Stimulated activated CD8-positive, alpha-beta memory T cell treated with anti-CD3 and anti-CD28 coated beads, Interleukin-7, amount 100 ng/mL, for 4 hours (primary cell): ENCODE measurements at places on chromosomes 4 and X.

DNA sequence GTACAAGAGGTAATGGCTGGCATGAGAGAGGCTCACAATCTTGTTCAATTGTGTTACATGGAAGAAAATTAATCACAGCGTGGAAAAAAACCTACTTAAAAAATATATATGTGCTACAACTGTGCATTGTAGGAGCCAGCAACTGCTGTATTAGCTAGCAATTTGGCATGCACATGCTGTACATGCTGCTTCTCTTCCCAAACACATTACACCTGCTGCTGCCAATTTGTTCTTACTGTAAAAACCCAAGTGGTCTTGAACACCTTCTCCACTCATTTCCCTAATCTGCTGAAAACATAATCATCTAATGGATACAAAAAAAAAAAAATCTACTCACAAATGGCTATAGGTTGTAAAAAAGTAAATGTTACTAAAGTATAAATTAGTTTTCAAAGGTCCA, 264.2 kb downstream of the INPP4B start:
- no peak for DNase-seq

- DNase-seq, result peak; percentile 39
Observed at GRCh38 chr4:7043284-7044136, at the start of gene TADA2B. Gene TADA2B, plus strand, starts transcription at chr4:7043372. Its CDS starts 208 bp downstream, at chr4:7043580.

DNA sequence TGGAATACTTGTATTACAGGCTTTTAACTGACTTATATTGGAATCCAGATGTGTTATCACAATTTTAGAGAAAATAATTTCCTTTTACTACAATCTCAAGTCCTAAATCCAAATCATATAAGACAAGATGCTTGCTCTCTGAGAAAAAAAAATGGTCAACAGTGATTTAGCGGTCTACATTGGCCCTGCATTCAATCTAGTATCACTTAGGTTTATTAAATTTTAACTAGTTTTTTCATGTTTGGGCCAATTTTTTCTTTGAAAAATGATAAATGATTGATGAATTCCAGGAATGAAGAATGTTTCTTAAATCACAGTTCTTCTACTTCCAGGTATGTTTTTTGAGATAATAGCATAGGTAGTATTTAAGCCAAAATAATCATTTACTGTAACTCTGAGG, 2.8 kb upstream of the FGG start:
- DNase-seq, result no peak

DNA sequence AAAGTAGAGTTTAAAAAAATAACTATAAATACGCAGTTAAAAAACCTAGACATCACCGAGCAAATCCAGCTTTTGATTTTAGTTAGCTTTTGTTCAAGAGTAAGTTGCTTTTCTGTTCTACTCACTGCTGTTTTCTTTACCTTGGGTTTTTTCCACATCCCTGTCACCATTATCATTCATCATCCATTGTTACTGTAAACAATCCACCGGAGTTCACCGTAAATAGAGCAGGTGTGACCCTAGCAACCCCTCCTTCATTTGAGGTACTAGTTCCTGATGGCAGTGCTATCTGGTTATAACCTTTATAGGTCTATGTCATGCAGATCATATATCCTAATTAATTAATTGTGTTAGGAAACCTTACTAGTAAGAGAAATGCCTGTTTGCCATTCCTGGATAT, 43.0 kb upstream of the TEX13D start:
- no peak for DNase-seq

DNA sequence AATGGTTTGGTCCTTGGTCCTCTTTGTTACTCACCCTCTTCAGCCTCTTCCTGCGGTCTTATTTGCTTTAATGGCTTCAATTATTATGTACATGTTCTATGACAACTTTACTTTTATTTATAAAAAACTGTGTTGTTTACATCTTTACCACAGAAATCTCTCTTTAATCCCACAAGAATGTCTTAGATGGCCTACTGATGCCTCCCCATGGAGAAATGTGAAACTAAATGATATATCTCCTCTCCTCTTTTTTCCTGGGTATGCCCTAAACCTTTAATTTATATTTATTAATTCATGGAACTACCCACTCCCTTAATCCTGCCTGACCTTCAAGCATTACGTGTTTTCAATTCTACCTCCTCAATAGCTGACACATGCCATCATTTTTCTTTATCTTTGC, 573.2 kb downstream of the CENPC start:
- no peak for DNase-seq

GRCh38 chr4:188305690-188306089, 166.4 kb downstream of the TRIML1 start:
- DNase-seq, result no peak

GRCh38 chrX:5388087-5388486, 840.6 kb downstream of the NLGN4X start:
- DNase-seq, result no peak
